ENCODE measurements at places on chromosomes 11 and 22.

- no peak for DNase-seq
Observed at GRCh38 chr11:66409226-66409625, 11.6 kb upstream of the NPAS4 start.

- DNase-seq, result no peak
Observed at GRCh38 chr11:129719037-129719436, 96.6 kb upstream of the TMEM45B start.

GRCh38 chr11:107263844-107264563 lies 193.6 kb downstream of the CWF19L2 start:
- DNase-seq, result no peak

- DNase-seq, result no peak
Observed at GRCh38 chr11:100816823-100817222, 129.7 kb downstream of the ARHGAP42 start.

DNA sequence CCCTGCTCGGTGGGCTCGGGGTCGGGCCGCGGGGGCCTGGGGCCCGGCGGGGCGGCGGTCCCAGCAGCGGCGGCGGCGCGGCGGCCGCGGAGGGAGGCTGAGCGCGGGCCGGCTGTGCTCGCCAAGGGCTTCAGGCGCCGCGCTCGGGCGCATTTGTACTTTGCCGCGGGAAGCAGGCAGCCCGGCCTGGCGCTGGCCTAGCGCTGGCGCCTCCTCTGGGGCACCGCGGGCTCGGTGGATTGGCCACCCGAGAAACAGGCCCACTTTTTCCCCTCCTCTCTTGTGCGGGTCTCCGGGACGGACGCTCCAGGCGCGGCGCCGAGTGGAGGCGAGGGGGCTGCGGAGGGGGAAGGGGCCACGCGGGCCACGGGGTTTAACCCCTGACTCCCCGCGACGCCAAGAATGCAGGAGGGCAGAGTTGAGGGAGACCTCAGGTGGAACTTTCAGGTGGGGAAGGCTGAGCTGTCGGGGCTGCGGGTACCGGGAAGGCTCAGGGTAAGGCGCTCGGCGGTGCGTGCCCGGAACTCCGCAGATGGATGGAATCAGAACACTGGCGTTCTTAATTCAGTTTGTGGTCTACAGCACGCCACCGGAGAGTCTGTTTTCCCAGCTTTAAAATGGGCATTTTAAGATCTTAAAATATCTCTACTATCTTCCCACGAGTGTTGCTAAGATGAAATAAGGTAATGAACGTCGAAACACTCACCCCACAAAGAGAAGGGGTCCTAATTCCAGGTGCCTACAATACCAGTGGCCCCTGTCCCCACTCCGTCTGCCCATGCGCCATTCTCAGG lies at the start of gene CHRDL2:
TSS of gene CHRDL2 (minus strand) at position 126 of the 794 bp plus-strand sequence. CDS start 538 bp downstream, outside the sequence.
- DNase-seq, result no peak

DNA sequence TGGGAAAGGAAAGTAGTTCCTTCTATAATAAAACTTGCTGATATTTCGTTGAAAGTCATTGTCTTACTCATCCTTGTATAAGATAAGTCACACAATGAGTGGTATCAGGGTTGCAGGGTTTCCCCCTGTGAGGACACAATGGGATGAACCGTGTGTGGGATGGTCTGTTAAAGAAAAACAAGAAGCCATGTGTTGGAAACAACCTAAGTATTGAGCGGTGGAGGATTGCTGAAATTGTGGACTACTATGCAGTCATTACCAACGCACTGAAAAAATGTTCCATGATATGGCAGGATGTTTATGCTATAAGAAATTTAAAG lies 28.6 kb downstream of the PTPRJ start:
- DNase-seq, result no peak

- DNase-seq, result no peak
Observed at GRCh38 chr22:43883012-43883661, 8.7 kb downstream of the PNPLA5 start.

Measured in hypothalamus (tissue), 51 donors.